ENCODE measurements at places on chromosomes 3 and 15.
A peak's percentile ranks its signal among the peaks of the same experiment; 100 is the strongest.

GRCh38 chr15:48761393-48762158 is 49.3 kb downstream of the CEP152 start:
- H3K4me3 ChIP-seq, result no peak overlapping the region
- H3K4me1 ChIP-seq, result no peaks in the 10 kb centered on the region
- H3K36me3 ChIP-seq, result peaks cover 10% of the 10 kb centered on the region
- H3K27me3 ChIP-seq, result no peaks in the 10 kb centered on the region
- no peak for DNase-seq

DNA sequence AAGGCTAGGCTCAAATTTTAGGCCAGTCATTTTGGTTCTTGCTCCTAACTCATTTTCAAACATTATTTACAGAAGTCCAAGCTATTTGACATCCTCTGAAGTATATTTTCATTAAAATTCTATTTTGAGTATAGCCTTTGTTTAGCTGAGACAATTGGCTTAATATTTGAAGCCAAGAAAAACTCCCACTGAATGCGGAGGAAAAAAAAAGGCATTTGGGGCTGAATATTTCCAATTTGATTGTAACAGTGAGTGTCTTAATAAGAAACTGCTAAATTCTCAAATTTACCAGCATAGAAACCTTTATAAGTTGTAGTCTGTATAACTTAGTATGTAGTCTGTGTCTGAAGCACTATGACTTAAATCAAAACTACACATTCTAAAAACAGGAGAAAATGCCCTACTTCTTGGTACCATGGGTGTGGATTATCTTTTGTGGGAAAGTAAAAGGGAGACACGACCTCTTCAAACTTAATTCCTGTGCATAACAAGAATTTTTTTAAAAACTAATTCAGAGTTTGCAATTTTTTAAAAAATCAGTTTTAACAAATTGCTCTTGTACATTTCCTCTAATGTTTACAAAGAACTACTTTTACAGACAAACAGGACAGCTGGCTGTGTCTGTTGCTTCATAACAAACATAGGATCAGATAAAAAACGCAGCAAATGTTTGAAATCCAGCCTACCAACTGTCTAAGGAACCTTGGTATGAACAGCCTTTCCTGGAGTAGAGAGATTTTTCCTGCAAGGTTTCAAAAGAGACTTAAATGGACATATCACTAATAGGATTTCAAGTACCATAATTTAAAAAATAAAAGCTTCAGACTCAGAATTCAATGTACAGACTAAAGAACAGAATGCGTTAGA is 52.7 kb upstream of the LMOD3 start:
- no peak overlapping the region for H3K27ac ChIP-seq
- no peak for DNase-seq
- no peaks in the 10 kb centered on the region for H3K4me1 ChIP-seq
- H3K27me3 ChIP-seq, result no peaks in the 10 kb centered on the region
- H3K4me3 ChIP-seq, result no peak overlapping the region

DNA sequence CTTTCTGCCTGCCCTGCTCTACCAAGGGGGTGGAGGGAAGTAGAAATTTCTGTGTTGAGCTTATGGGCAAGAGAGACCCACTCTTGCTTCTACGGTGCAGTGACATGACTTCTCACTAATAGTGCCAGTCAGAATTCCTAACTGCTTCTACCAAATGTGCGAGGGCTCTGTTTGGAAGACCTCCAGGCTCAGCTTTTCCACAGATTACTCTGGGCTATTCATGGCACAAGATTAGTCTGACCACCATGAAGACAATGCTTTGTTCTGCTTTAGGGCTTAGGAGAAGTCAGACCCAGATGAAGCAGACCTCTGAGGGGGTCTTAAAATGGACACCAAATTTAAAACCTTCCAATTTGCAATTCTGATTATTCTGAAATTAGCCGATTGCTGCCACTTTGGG is 195.9 kb upstream of the TBC1D5 start:
- no peak overlapping the region for H3K27ac ChIP-seq
- no peaks in the 10 kb centered on the region for H3K36me3 ChIP-seq
- no peaks in the 10 kb centered on the region for H3K27me3 ChIP-seq
- no peak for DNase-seq
- no peaks in the 10 kb centered on the region for H3K4me1 ChIP-seq
- no peak overlapping the region for H3K4me3 ChIP-seq

DNA sequence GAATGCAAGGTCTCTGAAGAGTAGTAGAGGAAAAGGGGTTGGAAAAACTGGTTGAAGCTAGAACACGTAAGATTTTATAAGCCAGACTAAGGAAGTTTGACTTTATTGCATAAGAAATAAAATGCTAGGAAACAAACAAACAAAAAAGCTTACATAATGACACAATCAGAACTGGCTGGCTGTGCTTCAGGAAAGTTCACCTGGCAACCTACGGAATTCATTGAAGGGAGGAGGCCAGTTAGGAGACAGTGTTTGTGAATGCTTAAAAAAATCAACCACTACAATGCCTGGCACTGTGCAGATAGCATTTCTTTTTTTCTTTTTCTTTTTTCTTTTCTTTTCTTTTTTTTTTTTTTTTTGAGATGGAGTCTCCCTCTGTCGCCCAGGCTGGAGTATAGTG is 1.9 kb upstream of the ICE2 start:
- no peaks in the 10 kb centered on the region for H3K36me3 ChIP-seq
- H3K27me3 ChIP-seq, result no peaks in the 10 kb centered on the region
- no peak overlapping the region for H3K4me3 ChIP-seq
- no peak overlapping the region for H3K27ac ChIP-seq

DNA sequence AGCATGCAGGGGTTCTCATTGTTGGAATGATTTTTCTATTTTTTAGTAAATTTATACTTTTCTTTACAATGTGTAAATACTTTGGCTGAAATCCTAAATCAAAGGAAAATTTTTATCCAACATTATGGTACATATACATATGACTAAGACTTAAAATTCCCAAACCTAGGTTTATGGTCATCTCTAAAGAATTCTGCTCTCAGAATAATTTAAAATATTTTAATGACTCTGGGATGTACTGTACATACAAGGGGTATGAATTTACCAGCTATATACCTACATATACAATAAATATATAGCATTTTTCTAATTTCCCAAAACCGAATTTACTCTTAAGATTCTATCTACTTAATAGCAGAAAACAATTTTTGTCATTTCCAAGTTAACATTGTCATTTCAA is 137.9 kb upstream of the POU1F1 start:
- H3K27ac ChIP-seq, result no peak overlapping the region
- DNase-seq, result no peak
- H3K4me3 ChIP-seq, result no peak overlapping the region
- H3K27me3 ChIP-seq, result no peaks in the 10 kb centered on the region
- no peaks in the 10 kb centered on the region for H3K36me3 ChIP-seq

- no peak for DNase-seq
- 0 out of 2 replicates have a peak, but pooled peaks cover under 1% of the 10 kb centered on the region for H3K36me3 ChIP-seq
- no peak overlapping the region for H3K4me3 ChIP-seq
- no peaks in the 10 kb centered on the region for H3K27me3 ChIP-seq
- no peak overlapping the region for H3K27ac ChIP-seq
Observed at GRCh38 chr3:53218131-53218530, 37.7 kb downstream of the TKT start.

DNA sequence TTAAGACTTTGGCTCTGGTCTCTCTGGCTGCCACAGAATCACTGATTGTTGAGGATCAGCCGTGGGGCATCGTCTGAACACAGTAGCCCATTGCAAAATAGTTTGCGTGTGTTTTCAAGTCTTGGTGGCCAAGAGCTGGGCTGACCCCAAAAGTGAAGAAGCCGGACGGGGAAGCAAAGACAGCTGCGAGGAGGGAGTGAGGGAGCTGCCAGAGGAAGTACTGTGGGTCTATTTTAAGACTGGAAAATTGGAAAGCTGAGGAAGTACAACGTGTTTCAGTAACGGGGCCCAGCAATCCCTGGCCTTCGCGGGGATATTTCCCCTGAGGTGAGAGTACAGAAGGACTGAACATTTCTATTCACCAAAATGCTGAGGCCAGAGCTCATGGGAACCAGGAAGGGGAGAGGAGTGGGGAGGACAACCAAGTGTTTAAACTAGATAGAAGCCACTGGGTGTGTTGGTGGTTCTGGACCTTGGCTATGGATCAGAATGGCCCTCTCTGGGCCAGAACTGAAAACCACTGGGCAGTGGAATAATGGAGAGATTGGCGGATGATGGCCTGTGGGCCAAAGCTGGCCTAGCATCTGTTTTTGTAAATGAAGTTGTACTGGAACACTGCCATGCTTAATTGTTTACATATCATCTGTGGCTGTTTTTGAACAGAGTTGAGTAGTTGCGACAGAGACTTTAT is 34.1 kb upstream of the LIMD1 start:
- no peak overlapping the region for H3K4me3 ChIP-seq
- no peaks in the 10 kb centered on the region for H3K36me3 ChIP-seq
- no peak for DNase-seq
- H3K27ac ChIP-seq, result no peak overlapping the region
- H3K4me1 ChIP-seq, result no peaks in the 10 kb centered on the region

DNA sequence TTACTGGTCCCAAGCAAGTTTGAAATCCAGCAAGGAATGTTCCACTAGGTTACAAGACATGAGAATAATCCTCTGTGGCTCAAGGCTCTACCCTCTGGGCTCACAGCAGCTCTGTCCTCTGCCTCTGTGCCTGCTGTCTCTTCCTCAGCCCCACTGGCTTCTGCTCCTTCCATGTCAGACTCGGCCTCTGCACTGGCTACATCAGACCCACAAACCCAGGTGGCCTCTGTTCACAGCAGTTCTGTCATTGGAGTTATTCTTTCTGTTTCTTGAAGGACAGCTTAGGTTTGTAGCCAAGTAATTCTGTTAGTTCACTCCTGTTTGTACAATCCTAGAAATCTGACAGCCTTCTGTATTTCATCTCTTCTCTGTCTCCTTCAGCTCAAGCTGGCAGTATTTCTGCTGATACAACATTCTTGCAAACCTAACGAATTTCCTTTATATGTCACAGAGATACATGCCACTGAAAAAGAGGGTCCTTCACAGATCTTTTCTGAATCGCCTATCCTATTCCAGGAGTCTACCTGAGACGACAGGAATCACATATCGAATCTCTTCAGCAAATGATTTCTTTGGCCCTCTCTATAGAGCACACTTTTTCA is 227.8 kb upstream of the PLSCR5 start:
- no peak overlapping the region for H3K4me3 ChIP-seq
- no peaks in the 10 kb centered on the region for H3K36me3 ChIP-seq
- no peaks in the 10 kb centered on the region for H3K27me3 ChIP-seq

- no peak for DNase-seq
- no peak overlapping the region for H3K27ac ChIP-seq
- H3K36me3 ChIP-seq, result no peaks in the 10 kb centered on the region
- peaks cover 10% of the 10 kb centered on the region for H3K4me1 ChIP-seq
- H3K4me3 ChIP-seq, result no peak overlapping the region
Observed at GRCh38 chr15:40263024-40263754, 19.7 kb downstream of the ANKRD63 start.

DNA sequence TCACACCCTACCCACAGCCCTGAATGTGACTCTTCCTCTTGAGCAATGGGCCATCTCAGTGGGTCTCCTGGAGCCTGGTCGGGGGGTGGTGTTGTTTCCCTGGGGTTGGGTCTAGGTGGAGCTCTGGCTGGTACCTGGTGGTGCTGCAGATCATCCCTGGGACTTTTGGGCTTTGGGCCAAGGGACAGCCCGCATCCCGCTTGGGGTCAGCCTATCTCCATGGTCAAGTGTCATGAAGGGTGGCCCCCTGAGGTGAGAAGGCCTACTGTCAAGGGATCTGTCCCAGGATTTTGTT is 202.0 kb downstream of the UBE3A start:
- no peak overlapping the region for H3K27ac ChIP-seq
- no peaks in the 10 kb centered on the region for H3K4me1 ChIP-seq
- H3K27me3 ChIP-seq, result no peaks in the 10 kb centered on the region
- no peak for DNase-seq

- no peaks in the 10 kb centered on the region for H3K27me3 ChIP-seq
- H3K4me3 ChIP-seq, result no peak overlapping the region
- no peaks in the 10 kb centered on the region for H3K36me3 ChIP-seq
Observed at GRCh38 chr15:67768313-67768977, 56.9 kb upstream of the SKOR1 start.

DNA sequence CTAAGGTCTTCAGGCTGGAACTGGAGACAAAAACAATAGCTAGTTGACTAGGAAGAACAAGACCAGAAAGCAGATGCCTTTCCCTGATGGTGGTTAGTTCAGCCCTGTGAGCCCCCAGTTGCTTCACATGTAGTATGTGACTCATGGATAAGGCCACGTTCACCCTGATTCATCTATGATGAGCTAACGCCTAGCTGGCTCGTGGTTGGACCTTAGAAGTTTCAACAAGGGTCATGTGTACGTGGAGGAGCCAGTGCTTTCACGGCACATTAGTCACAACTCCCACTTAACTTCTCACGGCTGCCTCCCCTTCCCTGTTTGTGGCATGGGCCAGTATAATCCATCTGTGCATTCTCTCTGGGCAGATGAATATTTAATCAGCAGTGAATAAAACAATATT is 20.6 kb downstream of the COL8A1 start:
- no peaks in the 10 kb centered on the region for H3K27me3 ChIP-seq
- no peak overlapping the region for H3K4me3 ChIP-seq

- peak; percentile 83 for DNase-seq
- peaks cover 11% of the 10 kb centered on the region for H3K4me1 ChIP-seq
- H3K36me3 ChIP-seq, result no peaks in the 10 kb centered on the region
- no peak overlapping the region for H3K27ac ChIP-seq
Observed at GRCh38 chr3:43691120-43691995, 620 bp downstream of the ABHD5 start.

- no peaks in the 10 kb centered on the region for H3K27me3 ChIP-seq
- peaks cover 8% of the 10 kb centered on the region for H3K4me1 ChIP-seq
- peak; percentile 73 for DNase-seq
- no peaks in the 10 kb centered on the region for H3K36me3 ChIP-seq
- H3K27ac ChIP-seq, result no peak overlapping the region
Observed at GRCh38 chr15:66803182-66803729, 101.2 kb downstream of the SMAD6 start.

- H3K36me3 ChIP-seq, result no peaks in the 10 kb centered on the region
- no peaks in the 10 kb centered on the region for H3K27me3 ChIP-seq
- H3K27ac ChIP-seq, result no peak overlapping the region
- no peaks in the 10 kb centered on the region for H3K4me1 ChIP-seq
- DNase-seq, result no peak
- no peak overlapping the region for H3K4me3 ChIP-seq
Observed at GRCh38 chr15:43243020-43243645, 22.3 kb upstream of the EPB42 start.

GRCh38 chr3:107598926-107599771 is 76.4 kb downstream of the BBX start:
- no peaks in the 10 kb centered on the region for H3K4me1 ChIP-seq
- no peak overlapping the region for H3K4me3 ChIP-seq
- H3K27ac ChIP-seq, result peak overlapping the region; percentile 34
- H3K27me3 ChIP-seq, result no peaks in the 10 kb centered on the region
- H3K36me3 ChIP-seq, result no peaks in the 10 kb centered on the region

DNA sequence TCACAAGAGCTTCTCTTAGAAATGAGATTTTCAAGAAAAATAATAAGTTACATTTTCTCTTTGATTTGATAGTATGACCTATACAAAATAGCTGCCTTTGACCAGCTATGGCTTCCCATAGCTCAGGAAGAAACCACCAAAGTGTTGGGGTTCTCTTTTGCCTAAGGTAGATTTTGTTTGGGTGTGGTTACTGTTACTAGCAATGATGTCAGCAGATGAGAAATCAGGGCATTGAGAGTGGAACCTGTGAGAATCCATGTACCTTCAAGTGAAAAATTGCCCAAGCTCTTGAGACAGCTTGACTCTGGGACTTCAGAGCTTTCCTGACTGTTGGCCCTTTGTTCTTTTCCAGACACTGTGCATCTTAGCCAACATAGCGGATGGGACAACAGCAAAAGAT is 45.6 kb downstream of the NME9 start:
- H3K27me3 ChIP-seq, result no peaks in the 10 kb centered on the region
- no peak overlapping the region for H3K27ac ChIP-seq
- DNase-seq, result no peak
- no peaks in the 10 kb centered on the region for H3K4me1 ChIP-seq
- peaks cover 12% of the 10 kb centered on the region for H3K36me3 ChIP-seq
- H3K4me3 ChIP-seq, result no peak overlapping the region

Data from H1 (cell line).